ENCODE measurements at places on chromosomes 7 and 10.

DNA sequence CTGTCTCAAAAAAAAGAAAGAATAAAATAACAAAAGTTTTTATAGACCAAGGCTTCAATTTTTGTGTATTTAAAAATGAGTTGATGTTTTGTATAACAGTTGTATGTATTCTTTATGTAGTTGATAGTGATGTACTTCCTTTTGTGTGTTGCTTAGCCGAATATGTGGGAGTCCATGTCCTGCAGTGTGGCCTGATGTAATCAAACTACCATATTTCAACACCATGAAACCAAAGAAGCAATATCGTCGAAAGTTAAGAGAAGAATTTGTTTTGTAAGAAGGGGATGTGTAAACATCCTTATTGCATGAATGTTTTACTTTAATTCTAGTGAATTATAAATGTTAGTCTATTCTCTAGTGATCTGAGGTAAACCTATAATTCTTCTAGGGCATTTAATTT, 56.6 kb downstream of the MPLKIP start:
- no peak for DNase-seq

GRCh38 chr7:79434867-79435266, 18.6 kb downstream of the MAGI2 start:
- no peak for DNase-seq

DNA sequence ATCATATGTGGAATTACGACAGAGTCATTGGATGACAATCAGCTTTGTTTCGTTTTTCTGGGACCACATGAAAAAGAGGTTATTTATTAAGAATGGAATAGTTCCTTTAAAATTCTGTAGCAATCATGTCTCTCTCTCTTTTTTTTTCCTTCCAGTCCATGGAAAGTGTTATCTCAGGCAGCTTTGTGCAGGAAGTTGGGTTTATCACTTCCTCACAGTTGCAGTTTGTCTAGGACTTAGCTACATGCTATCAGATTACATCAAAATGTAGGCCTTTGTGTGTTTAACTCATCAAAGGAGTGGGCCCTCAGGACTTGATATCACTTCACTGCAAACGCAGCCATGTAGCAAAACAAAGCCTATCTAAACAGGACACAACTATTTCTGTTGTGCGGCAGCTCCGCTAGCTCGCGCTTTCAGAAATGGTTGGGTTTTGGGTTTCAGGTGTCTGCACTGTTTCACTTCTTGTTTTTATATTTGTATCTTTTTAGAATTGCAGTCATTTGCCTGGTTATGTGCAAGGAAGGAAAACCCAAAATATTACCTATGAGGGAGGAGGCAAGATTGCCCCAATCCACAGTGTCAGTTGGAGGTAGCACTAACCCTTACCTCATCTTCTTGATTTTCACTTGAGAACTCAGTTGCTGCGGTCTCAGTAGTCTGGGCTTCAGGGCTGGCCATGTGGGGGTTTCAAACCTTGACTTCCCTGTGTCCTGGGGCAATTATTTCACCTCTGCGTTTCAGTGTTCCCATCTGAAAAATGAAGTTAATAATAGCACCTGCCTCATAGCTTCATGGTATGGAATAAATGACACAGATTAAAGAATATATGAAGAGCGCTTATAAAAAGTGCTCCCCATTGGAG, 66.7 kb downstream of the HHEX start:
- DNase-seq, result no peak

DNA sequence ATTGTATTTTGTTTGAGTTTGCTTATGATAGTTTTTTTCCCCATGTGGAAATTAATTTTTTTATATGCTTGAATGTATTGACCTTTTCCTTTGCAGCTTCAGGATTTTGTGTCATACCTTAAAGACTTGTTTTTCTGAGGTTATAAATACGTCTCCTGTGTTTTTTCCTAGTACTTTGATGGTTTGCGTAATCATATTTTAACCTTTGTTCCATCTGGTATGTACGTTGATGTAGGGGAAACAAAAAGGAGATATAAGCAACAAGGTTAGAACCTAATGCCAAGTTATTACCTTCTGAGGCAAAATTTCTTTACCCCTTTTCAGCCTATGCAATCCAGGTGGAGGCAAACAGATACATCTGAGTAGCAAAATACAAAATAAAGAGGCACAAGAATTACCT, 17.9 kb downstream of the FGL2 start:
- DNase-seq, result no peak

GRCh38 chr10:132415956-132416355, 19.0 kb downstream of the PWWP2B start:
- DNase-seq, result no peak

DNA sequence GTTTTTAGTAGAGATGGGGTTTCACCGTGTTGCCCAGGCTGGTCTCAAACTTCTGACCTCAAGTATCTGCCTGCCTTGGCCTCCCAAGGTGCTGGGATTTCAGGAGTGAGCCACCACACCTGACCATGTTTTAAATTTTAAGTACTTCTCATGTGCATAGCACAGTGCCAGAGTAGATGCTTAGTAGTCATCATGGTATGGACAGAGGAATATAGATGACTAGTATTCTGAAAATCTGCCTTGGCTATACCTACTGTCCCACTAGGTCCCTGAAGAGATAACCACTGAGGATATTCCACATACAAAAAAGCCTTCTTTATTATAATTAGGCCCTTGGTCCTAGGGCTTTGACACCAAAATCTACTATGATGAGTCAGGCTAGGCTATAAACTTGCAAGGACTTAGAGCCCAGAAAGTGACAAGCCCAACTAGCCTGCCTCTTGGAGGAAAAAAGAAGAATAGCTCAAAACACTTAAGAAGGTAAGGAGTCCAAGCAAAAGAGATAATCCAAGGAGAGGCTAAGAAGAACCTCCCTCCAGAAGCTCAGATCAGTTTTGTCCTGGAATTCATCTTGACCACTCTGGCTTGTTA, 34.0 kb downstream of the LUC7L2 start:
- DNase-seq, result no peak

DNA sequence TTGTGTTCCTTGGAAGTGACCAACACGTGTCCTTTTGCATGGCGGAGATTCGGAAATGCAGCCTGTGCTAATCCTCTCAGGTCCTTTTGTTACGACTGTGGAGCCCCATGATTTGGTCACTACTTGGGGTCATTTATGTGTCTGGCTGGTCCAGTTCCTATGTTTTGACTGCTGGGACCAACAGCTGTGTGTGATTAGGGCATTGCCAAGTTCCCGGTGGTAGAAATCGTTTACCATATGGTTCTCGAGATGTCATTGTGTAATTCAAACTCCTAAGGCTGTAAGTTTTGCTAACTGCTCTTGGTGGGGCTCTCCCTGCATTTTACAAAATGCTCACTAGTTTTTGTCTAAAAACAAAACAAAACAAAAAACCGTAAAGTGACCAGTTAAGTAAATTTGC, 62.0 kb downstream of the CCNY start:
- no peak for DNase-seq

DNA sequence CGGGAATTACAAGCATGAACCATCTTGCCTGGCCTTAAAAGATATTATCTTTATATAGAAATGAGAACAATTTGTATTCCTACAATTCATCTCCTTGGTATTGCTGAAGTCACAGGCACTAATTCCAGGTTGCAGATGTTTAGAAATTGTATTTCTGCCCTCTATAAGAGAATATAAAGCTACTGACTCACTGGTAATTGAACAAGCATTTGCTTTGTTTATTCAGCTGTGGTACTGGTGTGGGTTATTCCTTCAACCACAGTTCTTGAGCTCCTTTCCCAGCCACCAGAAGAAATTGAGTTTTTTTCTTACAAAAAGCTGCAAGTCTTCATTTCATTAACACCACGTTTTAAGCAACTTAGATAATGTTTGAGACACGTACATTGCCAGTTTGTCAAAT, 29.0 kb upstream of the MPP7 start:
- DNase-seq, result no peak

DNA sequence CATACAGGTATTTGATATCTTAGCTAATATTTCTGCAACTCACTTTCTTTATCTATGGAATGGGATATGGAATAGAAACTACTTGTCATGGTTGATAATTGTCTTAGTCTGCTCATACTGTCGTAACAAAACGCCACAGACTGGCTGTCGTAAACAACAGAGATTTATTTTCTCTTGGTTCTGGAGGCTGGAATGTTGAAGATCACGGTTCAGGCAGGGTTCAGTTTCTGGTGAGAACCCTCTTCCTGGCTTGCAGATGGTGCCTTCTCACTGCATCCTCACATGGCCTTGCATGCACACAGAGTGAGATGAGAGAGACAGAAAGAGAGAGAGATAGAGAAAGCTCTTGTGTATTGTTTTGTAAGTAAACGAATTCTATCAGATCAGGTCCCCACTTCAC, 332.7 kb upstream of the MAGI2 start:
- DNase-seq, result no peak

- no peak for DNase-seq
Observed at GRCh38 chr10:23253780-23254179, 61.7 kb downstream of the PTF1A start.

GRCh38 chr10:121092720-121093095, 241.5 kb downstream of the WDR11 start:
- no peak for DNase-seq

DNA sequence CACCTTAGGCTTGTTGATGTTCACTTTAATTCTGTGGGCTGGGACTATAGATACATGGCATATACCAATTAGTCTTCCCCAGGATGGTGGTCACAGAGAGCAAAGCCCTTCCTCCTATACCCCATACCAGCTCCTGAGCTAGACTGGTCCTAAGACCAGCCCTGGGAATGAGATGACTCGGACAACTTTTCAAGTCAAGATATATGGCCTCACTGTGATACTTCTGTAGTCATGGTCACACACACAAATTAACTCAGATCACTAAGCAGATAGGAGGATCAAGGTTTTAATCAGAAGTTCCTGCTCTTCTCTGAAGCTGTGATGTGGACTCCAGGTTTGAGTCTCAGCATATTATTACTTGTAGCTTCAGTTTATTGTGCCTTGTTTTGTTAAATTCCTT, 53.1 kb downstream of the SLK start:
- DNase-seq, result no peak

GRCh38 chr7:70787286-70787685, 344.7 kb upstream of the GALNT17 start:
- DNase-seq, result no peak

- DNase-seq, result no peak
Observed at GRCh38 chr7:127365164-127365956, 27.1 kb downstream of the ZNF800 start.

DNA sequence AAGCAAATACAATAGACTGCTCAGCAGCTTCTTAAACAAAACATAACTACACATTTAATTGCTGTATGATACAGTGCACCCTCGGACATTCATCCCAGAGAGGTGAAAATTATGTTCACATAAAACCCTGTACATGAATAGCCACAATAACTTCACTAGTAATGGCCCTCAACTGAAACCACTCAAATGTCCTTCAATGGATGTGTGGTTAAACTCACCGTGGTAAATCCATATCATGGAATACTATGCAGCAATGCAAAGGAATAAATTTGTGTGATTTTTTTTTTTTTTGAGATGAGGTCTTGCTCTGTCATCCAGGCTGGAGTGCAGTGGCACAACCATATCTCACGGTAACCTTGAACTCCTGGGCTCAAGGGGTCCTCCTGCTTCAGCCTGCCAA, 252.7 kb downstream of the TCERG1L start:
- DNase-seq, result no peak

- DNase-seq, result no peak
Observed at GRCh38 chr10:99435986-99436638, 5.7 kb upstream of the GOT1 start.

DNA sequence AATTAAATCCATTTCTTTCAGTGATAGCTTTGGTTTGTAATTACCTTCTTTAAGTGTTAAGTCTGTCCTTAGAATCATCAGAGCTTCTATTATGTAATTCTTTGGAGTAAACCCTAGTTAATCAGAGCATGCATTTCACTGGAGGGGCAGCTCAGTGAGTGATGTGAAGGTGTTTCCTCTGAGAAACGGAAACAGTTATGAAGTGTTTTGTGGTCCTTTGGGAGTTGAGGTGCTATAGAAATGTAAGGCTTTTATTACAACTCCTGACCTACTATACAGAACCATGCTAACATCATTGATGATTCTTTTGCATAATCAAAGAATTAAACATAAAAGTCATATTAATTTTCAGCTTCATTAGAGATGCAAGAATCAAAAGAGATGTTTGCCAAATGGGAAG, 141.5 kb downstream of the EXOC4 start:
- DNase-seq, result no peak

DNA sequence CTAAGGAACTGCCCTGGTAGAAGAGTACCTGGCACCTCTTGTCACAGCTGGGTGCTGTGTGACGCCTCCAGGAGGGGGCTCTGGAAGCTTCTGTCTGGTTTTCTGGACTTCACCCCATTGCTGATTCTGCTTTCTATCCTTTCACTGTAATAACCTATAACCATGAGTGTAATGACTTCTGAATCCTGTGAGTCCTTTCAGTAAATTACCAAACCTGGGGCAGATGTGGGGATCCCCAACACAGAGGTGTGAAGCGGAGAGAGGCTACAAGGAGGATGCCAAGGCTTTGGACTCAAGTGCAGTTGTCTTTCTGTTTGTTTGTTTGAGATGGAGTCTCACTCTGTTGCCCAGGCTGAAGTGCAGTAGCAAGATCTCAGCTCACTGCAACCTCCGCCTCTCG, 143.7 kb downstream of the SFMBT2 start:
- no peak for DNase-seq
